ENCODE measurements at places on chromosomes 13 and 19.

GRCh38 chr13:37956536-37956935 lies 87.0 kb upstream of the TRPC4 start:
- no peak for DNase-seq

GRCh38 chr13:112657850-112658445 lies 31.9 kb upstream of the ATP11A start:
- DNase-seq = no peak

- no peak for DNase-seq
Measured at GRCh38 chr19:33273065-33273736, 29.1 kb downstream of the CEBPA start.

GRCh38 chr19:19361075-19361594 lies 40.5 kb downstream of the MAU2 start:
- peak; percentile 43 for DNase-seq

GRCh38 chr19:2634228-2634951 lies 68.1 kb downstream of the GNG7 start:
- DNase-seq = no peak

GRCh38 chr13:29428310-29429181 lies 166.9 kb downstream of the SLC7A1 start:
- DNase-seq = no peak

DNA sequence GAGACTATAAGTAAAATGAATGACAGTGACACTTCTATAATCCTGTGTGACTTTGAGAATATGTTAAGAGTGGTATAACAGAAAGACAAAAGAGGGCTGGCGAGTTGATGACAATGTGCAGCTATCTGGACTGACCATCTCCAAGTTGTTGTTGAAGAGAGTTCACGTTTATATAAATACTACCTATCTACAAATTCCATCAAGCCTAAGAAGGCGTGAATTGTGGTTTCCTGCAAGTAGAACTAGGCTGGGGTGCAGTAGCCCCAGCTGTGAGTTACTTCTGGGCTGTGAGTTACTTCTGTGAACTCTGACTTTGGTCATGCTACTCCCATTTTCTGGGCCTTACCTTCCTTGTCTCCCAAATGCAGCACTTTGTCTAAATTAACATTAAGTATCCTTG lies 561.0 kb downstream of the TBC1D4 start:
- no peak for DNase-seq

GRCh38 chr13:27172495-27172842 lies 858 bp upstream of the USP12 start:
- no peak for DNase-seq

DNA sequence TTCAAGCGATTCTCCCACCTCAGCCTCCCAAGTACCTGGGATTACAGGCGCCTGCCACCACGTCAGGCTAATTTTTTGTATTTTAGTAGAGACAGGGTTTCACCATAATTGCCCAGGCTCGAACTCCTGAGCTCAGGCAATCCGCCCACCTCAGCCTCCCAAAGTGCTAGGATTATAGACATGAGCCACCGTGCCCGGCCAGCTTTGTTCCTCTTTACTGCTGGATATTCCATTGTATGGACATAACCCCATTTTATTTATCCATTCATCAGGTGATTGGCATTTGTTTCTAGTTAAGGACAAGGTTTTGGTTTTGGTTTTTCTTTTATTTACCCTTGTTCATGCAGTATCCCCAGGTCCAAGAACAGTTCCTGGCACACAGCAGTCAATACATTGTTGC lies 4.1 kb upstream of the RPS9 start:
- DNase-seq = no peak

DNA sequence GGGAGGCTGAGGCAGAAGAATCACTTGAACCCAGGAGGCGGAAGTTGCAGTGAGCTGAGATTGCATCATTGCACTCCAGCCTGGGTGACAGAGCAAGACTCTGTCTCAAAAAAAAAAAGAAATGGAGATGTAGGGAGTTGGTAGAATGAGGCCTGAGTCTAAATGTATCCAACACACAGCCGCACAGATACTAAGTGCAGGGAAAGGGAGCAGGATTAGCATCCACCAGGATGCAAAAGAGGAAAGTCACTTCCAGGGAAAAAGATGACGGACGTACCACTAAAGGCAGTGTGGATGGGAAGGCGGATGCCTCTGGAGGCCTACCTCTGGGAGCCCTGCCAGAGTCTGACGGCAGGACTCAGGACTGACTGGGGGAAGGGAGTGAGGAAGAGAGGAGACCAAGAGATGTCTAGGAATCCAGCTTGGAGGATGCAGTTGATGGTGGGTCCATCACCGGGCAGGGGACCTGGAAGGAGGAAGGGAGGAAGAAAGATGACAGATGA lies 6.8 kb downstream of the FAM98C start:
- DNase-seq = no peak

GRCh38 chr13:25978961-25979360 lies 72.9 kb downstream of the SHISA2 start:
- no peak for DNase-seq

DNA sequence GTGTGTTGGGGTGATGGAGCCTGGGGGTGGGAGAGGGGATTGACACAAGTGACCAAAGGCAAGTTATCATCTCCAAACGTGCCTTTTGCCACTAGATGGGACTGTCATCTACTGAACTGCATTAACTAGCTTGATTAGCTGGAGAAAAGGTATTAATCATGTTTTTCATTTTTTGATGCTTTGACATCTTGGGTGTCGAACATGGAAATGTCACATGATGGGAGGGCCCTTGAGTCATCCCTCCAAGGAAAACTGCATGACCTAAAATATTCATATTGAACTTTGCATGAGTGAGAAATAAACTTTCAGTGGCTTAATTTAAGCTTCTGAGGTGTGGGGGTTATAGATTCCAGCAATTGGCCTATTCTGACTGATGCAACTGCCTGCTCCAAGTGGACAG lies 73.3 kb downstream of the ALOX5AP start:
- no peak for DNase-seq

DNA sequence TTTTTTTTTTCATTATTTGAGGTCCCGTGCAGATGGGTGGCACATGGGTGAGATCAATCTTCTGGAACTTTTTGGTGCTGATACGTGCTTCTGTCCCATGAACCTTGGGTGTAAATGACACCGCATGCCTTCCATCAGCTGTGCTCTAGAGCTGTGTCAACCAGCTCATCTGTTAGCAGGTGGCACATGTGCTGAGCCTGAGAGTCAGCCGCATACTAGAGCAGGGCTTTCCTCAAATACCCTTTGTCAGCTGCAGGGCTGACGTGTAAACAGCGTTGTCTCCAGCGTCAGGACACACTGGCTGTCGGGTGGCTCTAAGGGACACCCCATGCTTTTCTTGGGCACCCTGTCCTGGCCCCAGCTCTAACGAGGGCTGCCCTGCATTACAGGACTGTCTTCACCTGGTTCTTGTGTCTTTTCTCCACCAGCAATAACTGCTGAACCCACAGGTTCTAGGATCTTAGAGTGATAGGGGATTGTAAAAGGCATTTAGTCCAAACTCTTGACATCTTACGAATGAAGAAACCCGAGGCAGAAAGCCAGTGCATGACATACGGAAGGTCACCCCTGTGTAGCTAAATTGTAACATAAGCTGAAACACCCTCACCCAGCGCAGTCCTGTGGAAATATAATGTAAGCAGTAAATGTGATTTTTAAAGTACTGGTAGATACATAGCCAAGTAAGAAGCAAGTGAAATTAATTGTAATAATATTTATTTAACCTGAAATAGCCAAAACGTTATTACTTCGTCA lies 119.5 kb downstream of the LRCH1 start:
- no peak for DNase-seq

All from stimulated activated CD8-positive, alpha-beta memory T cell treated with anti-CD3 and anti-CD28 coated beads, Interleukin-15, amount 100 ng/mL, for 1 hour (primary cell).